ENCODE measurements at places on chromosomes 5 and 9. TPM values are rescaled to one million over a fixed set of nuclear protein-coding genes. Genes with fewer than 3 reads are reported as not detected.
A peak's percentile ranks its signal among the peaks of the same experiment; 100 is the strongest.

DNA sequence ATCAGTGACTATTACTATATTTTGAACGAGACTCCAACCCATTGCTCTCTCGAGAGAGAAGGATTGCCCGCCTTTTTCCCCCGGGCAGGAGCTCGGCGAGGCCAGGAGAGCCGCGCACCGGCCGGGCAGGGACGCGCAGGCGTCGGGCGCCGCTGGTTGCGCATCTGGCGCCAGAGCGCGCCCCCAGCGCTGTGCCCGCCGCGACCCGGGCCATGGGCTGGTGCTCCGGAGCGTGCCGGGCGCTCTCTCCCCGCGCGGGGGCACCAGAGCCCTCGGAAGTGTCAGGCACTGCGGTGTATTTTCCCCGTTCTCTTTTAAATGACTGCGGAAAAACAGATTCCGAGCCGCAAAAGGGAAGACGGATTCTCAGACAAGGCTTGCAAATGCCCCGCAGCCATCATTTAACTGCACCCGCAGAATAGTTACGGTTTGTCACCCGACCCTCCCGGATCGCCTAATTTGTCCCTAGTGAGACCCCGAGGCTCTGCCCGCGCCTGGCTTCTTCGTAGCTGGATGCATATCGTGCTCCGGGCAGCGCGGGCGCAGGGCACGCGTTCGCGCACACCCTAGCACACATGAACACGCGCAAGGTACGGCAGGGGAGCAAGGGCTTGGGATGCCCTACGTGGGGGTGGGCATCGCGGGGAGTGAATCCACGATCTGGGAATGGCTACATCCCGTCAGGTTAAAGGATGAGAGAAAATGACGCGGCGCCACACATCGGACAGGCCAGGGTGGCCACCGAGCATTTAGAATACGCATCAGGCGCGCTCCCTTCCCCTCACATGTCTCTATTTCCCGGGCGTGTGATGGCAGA, 1.1 kb upstream of the NTRK2 start:
- DNase-seq = peak; percentile 84

Gene ORM2
- polyA plus RNA-seq = not detected

DNA sequence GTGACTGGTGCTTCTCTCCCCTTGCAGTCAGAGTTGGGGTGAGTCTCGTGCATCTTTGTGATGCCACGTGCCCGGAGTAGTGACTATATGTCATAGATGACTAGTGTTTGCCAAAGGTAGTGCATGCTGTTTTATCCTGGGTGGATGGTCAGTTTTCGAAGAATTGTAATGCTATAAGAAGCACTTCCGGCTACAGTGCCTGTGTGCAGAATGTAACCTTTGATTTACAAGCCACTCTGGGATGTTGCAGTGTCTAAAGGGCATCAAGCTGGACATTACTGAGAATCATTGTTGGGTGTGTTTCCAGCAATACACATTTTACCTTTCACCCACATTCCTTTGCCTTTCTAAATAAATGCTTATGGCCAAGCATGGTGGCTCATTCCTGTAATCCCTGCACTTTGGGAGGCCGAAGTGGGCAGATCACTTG, 16.7 kb downstream of the MVB12B start:
- no peak for DNase-seq

Gene GRM6
- polyA plus RNA-seq = 0.69 TPM

GRCh38 chr5:116953251-116953930, 378.8 kb upstream of the SEMA6A start:
- no peak for DNase-seq

DNA sequence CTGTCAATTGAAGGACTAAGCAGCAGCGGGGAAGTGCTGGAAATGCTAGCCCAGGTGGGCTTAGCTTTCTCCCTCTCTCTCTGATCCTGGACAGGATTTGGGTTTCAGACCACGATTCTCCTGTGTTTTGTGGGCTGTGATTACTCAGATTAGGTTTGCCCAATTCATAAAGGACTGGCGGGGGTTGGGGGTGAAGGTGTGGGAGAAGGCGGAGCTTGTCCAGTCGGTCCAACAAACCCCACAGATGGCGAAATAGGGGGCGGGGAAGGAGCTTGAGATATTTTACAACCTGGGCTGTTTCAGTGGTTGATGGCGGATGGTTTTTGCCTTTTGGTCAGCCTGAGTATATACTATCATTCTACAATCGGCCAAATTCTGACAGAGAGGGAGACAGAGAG, 35.2 kb downstream of the PCDHAC2 start:
- no peak for DNase-seq

GRCh38 chr5:34655354-34655991, 655 bp upstream of the RAI14 start:
- peak; percentile 74 for DNase-seq

Data from renal cortex interstitium (tissue), 15 donors.